ENCODE measurements at places on chromosomes 5 and 9.

- DNase-seq = no peak
Observed at GRCh38 chr5:77906806-77907205, 130.7 kb upstream of the TBCA start.

DNA sequence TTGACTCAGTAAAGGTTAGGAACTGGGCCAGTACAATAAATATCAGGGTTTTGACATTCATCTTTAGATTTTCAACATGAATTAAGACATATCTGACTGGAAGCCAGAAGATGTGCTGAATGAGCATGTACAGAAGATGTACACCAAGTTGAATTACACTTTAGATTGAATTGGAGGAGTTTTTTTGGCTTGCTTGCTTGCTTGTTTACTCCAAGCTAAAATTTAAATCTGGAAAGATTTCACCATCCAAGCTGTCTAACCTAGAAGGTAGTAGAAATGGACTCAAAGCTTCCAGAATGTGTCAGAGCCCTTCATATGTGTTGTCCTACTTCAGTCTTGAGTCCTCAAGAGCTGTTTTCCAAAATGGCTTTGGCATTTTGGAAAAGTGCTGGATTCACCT lies 49.0 kb upstream of the FCHO2 start:
- DNase-seq = no peak

DNA sequence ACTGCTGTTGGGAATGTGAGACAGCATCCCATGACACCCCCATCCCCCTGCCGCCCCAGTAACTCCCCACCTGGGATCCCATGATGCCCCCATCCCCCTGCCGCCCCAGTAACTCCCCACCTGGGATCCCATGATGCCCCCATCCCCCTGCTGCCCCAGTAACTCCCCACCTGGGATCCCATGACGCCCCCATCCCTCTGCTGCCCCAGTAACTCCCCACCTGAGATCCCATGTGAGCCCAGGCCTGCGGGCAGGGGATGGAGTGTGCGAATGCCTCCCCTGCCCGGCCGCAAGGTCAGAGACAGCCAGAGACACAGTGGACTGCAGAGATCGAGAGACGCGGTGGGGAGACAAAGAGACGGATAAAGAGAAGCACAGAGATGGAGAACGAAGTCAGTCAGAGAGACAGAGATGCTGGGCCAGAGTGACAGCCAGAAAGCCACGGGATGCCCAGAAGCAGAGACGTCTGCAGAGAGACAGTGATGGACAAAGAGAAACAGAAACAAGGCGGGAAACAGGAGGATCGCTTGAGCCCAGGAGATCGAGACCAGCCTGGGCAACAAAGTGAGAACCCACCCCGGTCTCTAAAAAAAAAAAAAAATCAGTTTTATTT lies 992 bp downstream of the SH2D3C start:
- DNase-seq = no peak

DNA sequence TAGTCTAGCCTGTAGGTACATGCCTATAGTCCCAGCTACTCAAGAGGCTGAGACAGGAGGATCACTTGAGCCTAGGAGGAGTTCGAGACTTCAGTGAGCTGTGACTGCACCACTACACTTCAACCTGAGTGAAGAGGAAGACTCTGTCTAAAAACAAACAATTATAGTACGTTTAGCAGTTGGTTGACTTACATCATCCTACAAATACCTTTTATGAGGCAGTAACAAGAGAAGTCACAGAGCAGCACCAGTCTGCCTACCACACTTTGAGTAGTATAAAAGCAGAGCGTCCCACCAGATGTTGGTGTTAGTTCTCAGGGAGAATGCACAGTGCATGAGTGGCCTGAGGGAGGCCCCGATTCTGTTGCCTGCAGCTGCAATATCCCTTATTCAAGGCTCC lies 16.1 kb downstream of the ZFR start:
- DNase-seq = no peak

DNA sequence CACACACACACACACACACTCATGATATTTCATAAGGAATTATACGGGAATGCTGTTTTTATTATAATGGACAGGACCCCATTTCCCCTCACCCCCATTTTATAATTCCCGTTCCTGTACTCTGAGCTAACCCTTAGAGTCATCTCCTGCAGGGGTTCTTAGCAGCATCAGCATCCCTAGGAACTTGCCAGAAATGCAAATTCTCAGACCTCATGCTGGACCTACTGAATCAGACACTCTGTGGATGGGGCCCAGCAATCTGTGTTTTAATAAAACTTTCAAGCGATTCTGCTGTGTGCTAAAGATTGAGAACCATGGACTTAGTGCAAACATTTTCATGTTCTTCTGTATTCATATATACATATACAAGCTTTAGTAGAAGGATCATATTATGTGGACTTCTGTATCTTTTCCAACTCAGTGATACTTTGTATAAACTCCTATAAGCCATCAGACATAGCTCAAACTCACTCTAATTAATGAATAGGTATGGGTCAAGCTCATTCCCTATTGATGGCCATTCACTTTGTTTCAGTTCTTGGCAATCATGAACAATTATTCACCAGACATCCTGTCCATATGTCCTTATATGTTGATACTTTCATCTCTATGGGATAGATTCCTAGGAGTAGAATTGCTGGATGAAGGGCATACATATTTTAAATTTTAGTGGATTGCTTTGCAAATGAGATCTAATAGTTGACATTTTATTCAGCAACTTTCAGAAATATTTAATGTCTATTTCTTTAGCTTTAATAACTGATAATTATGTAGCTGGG lies 65.5 kb downstream of the ARHGEF28 start:
- DNase-seq = no peak

GRCh38 chr5:110264661-110265060 lies 461.8 kb downstream of the TMEM232 start:
- no peak for DNase-seq

DNA sequence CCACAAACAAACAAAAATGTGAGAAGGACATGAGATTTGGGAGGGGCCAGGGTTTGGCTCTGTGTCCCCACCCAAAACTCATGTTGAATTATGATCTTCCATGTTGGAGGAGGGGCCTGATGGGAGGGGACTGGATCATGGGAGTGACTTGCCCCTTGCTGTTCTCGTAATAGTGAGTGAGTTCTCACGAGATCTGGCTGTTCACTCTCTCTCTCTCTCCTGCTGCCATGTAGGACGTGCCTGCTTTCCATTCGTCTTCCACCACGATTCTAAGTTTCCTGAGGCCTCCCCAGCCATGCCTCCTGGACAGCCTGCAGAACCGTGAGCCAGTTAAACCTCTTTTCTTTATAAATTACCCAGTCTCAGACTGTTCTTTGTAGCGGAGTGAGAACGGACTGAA lies 118.7 kb downstream of the RXRA start:
- DNase-seq = no peak

GRCh38 chr5:52727576-52727975 lies 60.1 kb upstream of the ITGA1 start:
- no peak for DNase-seq

DNA sequence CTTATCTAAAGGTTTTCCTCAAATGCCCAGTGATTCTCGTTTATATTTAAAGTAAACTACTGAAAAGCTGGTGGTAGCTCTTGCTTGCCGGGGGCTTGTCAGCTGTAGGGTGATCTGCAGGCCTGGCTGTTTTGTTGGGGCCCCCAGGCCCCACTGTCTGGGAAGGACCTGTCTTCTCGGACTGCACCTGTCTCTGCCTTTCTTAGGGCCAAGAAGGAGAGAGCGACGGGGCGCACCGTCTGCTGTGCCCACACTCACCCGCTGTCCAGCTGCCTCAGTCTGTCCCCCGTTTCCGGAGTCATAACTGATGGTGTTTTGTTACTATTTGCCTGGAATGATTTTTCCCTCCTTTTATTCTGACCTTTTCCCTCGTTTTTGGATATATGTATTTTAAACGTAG lies 94.1 kb upstream of the CACNA1B start:
- no peak for DNase-seq

- DNase-seq = no peak
Observed at GRCh38 chr9:130246126-130246525, 19.4 kb upstream of the HMCN2 start.

DNA sequence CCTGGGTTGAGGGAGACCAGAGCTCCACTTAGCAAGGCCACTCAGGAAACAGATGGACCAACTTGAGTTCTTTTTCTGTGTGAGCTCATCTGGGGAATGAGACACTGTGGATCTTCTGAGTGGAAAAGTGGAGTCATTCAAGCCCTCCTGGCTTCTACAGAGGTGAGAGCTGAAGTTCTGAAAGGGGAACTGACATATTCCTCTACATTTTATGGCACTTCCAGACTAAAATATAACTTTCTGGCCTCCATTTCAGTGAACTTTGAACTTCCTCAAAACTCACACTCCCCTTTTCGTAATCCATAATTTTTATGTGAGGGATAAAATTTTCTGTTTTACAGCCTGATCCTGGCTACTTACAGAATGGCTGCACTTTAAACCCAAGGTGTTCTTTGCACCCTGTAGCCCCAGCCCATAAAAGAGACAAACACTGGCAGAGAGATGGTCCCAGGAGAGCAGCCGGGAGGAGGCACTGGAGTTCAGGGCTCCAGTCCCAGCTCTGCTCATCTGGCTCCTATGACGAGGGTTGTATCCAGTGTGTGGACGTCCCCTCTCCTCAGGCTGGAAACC lies 10.8 kb downstream of the SPAAR start:
- DNase-seq = no peak

- DNase-seq = no peak
Observed at GRCh38 chr5:157387683-157388093, 72.3 kb upstream of the NIPAL4 start.

GRCh38 chr9:129664746-129665388 lies 580 bp upstream of the PRRX2 start:
- DNase-seq = no peak

- DNase-seq = no peak
Observed at GRCh38 chr5:158758675-158759074, 341.0 kb downstream of the EBF1 start.

GRCh38 chr5:52743970-52744369 lies 43.7 kb upstream of the ITGA1 start:
- peak; percentile 10 for DNase-seq

GRCh38 chr9:125652759-125653158 lies 54.2 kb downstream of the MAPKAP1 start:
- DNase-seq = no peak

DNA sequence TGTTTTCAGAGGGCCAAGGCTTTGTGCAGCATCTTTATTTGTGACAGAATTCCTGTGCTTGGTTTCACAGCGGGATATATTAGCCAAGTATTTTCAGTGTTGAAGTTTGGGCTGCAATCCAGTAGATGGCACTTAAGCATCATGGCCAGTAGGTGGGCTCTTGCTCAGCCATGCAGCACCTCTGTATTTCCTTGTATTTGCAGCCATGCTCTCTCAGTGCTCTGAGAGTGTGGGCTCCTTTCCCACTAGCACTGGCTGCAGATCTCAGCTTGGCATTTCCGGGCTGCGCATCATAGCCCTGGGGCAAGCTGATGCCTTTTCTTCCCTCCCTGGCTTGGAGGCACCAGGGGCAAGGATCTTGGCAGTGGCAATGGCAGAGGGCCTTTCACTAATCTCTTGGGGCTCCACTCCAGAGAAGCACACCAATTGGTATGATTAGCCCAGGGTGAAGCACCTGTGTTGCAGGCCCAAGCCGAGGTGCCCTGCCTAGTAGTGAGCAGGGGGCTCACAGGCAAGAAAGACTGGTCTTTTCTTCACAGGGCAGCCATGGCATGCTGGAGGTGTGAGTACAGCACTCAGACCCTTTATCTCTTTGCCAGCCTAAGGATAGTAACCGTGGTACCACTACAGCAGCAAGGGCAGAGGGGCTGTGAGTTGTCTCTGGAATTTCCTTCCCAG lies 48.3 kb downstream of the SLCO6A1 start:
- DNase-seq = no peak

DNA sequence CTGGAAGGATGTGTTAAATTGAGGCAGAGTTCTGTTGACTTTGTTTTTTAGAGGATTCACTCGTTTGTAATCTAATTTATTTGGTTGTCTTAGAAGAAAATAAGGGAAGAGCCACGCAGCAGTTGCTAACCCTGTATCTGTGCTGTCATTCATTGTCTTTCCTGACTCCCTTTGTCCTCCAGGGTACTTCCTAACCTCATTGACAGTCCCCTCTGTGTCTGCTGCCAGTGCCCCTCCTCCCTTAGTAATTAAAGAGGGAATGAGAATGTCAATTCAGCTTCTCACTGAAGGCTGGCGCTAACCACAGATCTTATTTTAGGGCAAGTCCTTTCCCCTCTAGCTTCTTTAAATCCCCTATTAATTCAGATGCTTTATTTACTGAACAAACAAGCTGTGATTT lies 84.0 kb downstream of the MAST4 start:
- no peak for DNase-seq

DNA sequence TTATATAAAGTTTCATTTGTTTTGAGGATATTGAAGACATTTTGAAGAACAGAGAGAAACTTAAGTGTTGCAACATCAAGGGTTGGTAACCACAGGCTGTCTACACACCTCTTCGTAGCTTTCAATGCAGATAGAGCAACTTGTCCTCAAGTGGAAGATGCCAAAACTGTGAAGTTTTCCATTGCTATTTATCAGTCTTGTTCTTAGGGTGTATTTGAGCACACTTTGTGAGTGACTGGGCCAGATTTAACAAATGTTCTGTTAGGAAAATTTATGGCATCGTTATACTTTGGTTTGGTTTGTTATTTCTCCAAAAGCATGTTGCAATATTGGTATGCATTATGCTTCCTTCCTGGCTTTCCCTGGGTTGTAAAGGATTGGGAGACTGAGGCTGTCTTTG lies 31.6 kb downstream of the NNT start:
- DNase-seq = no peak

DNA sequence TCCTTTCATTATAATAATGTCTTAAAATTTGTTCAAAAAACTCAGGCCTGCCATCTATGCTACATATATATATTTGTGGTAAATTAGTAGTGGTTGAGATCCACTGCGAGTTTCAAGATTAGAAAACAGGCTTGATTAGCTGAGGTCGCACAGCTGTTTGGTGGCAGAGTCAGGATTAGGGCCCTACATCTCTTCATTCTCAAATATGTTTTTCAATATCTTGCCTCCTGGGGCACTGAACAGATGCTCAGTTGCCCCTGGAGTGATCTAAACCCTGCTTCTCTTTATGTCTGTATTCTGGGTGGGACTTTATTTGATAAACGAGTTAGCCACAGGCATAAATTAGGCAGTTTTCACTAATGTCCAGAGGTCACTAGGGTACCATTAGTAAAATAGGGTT lies 27.8 kb upstream of the CEP120 start:
- DNase-seq = no peak
